Natural killer cell (primary cell): ENCODE measurements at places on chromosomes 1 and 21. TPM values are rescaled to one million over a fixed set of nuclear protein-coding genes. Genes with fewer than 3 reads are reported as not detected.

KCND3 gene
- total RNA-seq = not detected

DNA sequence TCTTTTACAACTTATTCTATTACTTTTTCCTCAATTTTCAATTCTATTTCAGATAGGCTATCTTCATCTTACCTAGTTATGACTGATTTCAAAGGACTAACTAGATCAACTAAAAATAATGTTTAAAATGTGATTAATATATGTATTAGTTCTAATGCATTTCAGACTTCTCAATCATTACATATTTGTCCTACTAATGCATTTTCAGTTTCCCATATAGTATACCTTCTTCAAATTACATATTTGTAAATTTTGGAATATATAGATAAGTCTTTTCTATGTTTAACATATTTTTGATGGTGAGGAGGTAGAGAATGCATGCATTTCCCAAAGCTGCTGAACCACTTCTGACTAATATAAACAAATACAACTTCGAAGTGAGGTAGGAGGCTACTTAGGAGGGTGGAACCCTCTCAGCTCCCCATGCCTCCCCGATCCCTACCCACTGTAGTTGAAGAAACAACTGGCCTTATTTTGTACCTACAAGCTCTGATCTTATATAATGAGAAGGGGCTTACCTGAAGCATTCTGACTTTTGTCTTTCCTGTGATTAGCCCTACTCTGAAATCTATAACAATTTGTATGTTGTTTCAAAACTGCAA lies 1.7 kb downstream of the TRMT1L start:
- no peak for DNase-seq

GRCh38 chr1:109864047-109864822 lies 46.4 kb upstream of the CSF1 start:
- no peak for DNase-seq

GRCh38 chr1:20445956-20446355 lies 40.1 kb downstream of the CAMK2N1 start:
- DNase-seq = no peak
